HT1080 (cell line): ENCODE measurements at places on chromosomes 1 and 21.

DNA sequence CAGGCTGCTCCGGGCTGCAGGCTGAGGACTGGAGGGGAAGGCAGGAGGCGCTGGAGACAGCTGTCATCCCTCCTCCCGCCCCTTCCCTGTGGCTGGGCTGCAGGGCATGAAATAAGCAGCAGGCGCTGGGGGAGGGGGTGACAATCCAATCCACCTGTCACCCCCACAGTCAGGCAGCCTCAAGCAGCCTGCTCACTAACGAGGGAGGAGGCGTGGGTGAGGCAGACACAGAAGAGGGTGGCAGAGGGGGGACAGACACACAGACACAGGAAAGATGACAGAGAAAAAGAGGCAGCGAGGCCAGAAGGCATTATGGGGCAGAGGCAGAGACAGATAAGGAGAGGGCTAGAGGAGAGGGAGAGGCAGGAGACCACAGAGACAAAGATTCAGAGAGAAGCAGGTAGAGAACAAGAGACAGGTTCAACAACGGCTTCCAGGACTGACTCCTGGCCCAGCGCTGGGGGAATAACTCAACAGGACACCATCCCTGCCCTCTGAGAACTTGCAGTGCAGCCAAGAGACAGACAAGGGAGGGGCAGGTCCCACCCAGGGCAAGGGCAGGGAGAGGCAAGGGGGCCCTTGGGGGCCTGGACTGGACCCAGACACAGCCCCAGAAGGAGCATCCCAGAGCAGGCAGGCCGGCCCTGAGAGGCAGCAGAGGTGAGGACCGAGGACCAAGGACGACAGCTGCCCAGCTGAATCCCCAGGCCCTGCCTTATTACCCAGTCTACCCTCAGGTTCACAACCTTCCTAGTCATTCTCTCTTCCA, 11.2 kb downstream of the MEF2D start:
- no peak for DNase-seq

- DNase-seq, result no peak
Observed at GRCh38 chr1:92980732-92981647, 19.7 kb upstream of the DIPK1A start.

- no peak for DNase-seq
Observed at GRCh38 chr1:183611021-183611420, 20.8 kb upstream of the NCF2 start.

DNA sequence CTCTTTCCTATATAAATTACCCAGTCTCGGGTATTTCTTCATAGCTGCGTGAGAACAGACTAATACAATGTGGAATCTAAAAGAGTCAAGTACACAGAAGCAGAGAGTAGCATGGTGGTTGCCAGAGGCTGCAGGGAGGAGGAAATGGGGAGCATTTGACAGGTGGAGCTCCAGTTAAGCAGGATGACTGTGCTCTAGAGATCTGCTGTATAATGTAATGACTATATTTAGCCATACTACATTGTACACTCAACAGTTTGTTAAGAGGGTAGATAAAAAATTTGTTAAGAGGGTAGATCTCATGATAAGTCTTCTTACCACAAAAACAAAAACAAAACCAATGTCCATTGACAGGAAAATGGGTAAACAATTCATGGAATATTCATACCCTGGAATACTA, 82.1 kb downstream of the MT1HL1 start:
- no peak for DNase-seq

GRCh38 chr1:183841950-183842794, 37.3 kb downstream of the RGL1 start:
- DNase-seq, result peak; percentile 69

- no peak for DNase-seq
Observed at GRCh38 chr1:71755441-71755840, 526.9 kb downstream of the NEGR1 start.

DNA sequence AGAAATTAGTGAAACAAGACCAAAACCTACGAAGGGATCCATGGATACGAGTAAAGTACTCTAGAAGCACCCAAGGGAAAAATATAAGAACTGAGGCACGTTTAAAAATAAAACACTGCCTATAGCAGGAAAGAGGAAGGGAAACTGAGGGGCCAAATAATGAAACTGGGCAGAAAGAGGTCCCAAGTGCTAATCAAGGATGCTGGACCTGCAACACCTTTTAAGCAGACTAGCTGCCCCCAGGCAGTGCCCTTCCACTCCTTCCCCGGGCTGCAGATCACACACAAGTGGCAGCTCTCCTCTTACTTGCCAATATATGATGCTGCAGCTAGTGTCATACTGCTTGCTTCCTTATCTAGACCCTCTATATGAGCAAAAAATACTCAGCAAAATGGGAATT, 7.6 kb upstream of the OTUD7B start:
- no peak for DNase-seq
